Ammon's horn (tissue), 1 donor: ENCODE measurements at places on chromosomes 5 and 9.

- no peak for DNase-seq
Measured at GRCh38 chr9:38298503-38298902, 94.0 kb upstream of the ALDH1B1 start.

DNA sequence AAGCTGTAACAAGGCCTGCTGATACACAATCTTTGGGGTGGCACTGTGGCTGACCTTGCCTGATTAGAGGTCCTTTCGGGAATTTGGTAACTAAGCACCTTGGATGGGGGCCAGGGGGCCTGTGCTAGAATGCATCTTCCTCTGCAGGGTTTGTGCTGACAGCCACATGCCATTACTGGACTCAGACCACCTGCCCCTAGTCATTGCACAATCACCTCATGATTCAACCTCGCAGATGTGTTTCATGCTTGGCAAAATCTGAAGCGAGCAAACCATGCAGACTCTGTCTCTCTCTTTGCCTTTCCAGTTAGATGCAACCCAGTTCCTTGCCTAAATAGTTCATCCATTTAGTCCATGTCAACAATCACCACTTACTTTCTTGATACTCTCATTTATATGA is 96.5 kb upstream of the ERCC6L2 start:
- no peak for DNase-seq

GRCh38 chr9:137244486-137245449 is 3.7 kb downstream of the TUBB4B start:
- DNase-seq, result no peak

DNA sequence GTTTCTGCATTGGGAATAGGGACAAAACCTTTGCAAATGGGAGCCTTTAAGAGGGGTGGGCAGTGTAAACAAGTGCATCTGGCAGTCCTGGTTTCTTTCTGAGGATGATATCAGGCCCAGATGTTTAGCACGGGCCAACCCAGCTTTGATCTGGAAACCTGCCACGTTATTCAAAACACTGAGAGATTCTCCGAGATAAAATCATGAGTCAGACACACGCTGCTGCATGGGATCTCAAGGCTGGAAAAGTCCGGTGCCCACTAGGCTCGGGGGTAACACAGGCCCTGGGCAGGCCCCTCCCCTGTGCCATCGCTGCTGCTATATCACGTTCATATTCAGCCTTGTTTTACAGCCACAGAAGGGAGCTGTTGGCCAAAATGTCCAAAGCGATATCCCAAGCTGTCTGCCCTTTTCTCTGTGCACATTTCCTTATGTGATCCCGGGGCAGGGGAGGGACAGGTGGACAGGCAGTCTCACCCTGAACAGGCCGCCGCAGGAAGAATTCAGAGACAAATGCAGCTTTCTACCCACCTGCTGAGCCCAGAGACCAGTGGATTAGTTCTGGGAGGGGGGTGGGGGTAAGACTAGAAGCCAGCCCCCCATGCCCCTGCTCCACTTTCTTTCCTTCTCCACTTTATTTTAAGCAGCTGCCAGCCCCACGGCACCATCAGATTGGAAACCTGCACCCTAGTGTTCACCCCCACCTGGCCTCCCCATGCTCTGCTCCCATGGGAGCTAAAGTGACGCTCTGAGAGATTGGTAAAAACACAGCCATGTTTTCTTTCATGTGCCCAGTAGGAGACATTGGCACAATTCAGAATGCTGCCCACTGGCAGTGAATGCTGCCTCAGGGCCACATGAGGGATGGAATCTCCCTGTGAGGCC is 63.1 kb downstream of the TMOD1 start:
- DNase-seq, result peak; percentile 46

DNA sequence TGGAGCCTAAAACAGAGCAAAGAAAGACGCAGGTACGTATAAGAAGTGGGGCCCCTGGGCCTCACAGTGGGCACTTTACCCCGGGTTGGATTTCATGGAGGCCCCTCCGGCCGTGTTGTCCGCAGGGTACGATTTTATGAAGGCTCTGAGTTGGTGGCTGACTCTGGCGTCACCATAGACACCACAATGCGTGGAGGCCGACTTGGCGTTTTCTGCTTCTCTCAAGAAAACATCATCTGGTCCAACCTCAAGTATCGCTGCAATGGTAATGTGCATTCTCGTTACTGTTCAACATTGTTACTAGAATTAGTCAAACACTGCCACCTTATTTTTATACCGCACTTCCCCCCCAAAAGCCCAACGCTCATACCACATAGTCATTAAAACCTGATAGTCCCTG is 47.1 kb downstream of the THBS4 start:
- no peak for DNase-seq

DNA sequence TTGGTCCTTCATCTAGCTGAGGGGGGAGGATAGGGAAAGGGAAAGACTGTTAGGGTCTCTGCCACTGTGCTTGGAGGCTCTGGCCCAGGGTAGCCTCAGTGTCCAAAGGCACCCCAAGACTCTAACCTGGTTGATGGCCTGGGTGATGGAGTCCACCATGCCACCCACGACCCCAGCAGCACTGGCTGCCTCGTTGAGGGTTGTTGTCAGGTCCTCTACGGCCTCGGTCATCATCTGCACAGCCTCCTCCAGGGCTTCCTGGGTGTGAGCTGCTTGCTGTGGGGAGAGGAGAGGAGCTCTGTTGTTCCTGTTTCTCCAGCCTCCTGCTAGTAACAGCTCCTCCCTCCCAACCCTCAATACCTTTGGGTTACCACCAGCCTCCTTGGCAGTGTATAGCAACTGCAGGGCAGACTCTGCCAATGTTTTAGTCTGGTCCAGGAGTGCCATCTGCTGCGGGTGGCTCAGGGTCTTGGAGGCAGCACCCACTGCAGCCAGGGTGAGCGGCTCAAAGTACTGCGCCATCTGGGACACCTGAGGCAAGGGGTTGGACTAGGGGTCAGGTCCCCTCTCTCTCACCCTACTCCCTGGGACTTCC is 16.2 kb upstream of the TPM2 start:
- no peak for DNase-seq

DNA sequence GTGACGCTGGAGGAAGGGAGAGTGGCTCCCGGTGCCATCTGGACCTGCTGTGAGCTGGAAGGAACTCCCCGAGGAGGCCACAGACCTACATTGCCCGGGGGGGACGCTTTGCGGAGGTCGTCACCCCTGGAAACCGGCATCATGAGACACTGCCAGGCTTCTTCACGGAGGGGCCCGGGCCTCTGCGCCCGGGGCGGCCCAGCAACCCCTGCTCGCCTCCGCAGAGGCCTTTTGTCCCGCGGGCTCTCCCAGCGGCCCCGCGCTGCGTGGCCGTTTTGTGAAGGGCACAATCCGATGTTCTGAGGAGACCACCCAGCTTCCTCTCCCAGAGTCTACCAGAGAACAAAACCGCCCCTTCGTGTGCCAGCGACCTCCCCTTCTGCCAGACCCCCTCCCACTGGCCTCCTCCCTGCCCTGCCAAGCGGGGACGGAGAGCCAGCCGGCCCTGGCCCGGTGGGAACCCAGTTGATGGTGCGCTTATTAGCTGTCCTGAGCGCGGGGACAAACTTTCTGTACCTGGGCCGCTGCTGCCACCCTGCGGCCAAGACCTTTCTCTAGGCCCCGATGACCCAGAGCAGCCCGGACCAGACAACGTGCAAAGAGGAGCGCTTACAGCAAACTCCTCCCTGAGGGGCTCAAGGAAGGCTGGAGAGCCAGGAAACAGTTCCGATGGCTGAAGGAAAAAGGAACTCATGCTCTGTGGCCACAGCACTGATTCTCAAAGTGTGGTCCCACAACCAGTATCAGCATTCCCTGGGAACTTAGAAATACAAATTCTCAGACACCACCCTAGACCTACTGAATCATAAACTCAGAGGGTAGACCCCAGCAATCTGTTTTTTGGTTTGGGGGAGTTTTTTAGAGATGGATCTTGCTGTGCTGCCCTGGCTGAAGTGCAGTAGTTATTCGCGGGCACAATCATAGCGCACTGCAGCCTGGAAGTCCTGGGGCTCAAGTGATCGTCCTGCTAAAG is 86.7 kb downstream of the SLC1A3 start:
- DNase-seq, result peak; percentile 93

- peak; percentile 19 for DNase-seq
Measured at GRCh38 chr9:3507395-3508077, 18.3 kb downstream of the RFX3 start.

- no peak for DNase-seq
Measured at GRCh38 chr9:495739-496138, 281.1 kb downstream of the DOCK8 start.

- DNase-seq, result no peak
Measured at GRCh38 chr5:95864456-95864855, 41.9 kb upstream of the GLRX start.

DNA sequence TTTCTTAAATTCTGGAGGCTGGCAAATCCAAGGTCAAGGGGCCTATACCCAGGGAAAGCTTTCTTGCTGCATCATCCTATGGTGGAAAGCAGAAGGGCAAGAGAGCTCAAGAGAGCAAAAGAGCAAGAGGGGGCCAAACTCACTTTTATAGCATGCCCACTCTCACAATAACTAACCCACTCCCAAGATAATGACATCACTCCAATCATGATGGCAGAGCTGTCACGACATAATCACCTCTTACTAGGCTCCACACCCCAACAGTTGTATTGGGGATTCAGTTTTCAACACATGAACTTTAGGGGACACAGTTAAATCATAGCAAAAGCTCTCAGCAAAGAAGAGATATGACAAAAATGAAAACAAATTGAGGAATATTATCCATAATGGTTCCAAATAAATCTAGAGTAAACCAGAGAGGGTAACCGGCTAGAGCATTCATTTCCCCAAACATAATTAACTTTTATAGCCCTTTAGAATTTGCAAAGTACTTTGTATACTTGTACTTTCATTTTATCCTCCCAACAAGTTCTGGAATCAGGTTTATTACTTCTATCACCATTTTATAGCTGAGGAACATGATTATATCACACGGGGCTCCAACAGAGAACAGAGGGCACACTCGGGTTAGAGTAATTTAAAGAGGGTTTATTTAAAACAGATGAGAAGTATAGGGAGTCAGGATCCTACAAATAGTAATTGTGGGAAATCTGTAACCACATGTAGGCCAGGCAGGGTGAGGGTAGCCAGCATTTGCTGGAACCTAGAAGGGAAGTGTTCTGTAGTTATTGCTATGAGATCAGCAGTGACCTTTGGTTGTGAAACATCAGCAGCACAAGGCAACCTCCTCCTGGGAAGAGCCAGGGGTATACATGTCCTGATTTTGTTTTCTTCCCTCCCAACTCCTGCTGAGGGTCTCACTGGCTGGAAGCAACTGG is 7.2 kb upstream of the TARS1 start:
- DNase-seq, result no peak

GRCh38 chr9:135085830-135086546 is 1.5 kb upstream of the OLFM1 start:
- peak; percentile 88 for DNase-seq

DNA sequence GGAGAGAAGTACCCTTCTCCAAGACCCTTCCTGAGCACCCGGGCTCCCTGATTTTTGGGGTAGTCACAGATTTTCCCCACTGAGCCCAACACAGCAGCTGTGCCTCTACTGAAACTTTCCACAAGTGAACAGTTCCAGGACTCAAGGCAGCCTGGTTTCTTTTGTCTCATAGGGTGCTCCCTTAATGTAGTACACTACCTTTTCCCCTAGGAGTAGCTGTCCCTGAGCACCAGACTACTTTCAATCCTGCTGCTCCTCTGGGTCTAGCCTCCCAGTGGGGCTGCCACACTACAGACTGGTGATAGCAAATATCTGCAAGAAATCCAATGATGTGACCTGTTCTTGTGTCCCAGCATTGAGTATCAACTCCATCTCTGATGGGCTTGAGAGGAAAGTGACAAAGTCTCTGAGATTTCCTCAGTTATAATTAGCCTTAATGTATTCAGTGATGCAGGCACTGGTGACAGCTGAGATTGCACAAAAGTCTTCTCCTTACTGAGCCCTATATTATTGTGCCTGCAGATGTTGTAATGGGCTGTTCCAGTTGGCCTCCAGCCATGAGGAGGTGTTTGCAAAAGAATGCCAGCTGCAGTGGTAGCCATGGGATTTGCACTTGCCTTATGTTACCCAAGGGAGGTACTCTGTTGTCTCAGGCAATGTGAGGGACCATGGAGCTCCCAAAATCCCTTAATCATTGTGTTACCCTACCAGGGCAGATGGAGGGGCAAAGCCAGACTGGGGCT is 1802.5 kb downstream of the EFNA5 start:
- no peak for DNase-seq
